A549 (cell line): ENCODE measurements at places on chromosomes 6 and 20. TPM values are rescaled to one million over a fixed set of nuclear protein-coding genes. Genes with fewer than 3 reads are reported as not detected.

Gene ADGB
- not detected in 3 replicates for polyA plus RNA-seq

Gene SYNCRIP
- polyA plus RNA-seq, result 100 to 108 TPM (median 102 TPM) in 3 replicates

Gene PRL
- polyA plus RNA-seq, result not detected in 3 replicates

Gene PMEPA1
- 114 to 152 TPM (median 147 TPM) in 3 replicates for polyA plus RNA-seq

Gene TTLL9
- 0.04 to 0.24 TPM (median 0.15 TPM) in 3 replicates for polyA plus RNA-seq

Gene UST
- polyA plus RNA-seq, result 1.3 to 1.8 TPM (median 1.7 TPM) in 3 replicates

Gene SLC23A2
- 11.3 to 13.1 TPM (median 12.4 TPM) in 3 replicates for polyA plus RNA-seq

Gene POPDC3
- 19.7 to 21.9 TPM (median 19.9 TPM) in 3 replicates for polyA plus RNA-seq

Gene TRMT11
- polyA plus RNA-seq, result 16.1 to 17.4 TPM (median 16.2 TPM) in 3 replicates

Gene TOX2
- 4.9 to 7.2 TPM (median 5.3 TPM) in 3 replicates for polyA plus RNA-seq

Gene BNIP5
- not detected in 3 replicates for polyA plus RNA-seq

Gene MDFI
- 0.21 to 0.30 TPM (median 0.28 TPM) in 3 replicates for polyA plus RNA-seq

Gene OR12D1
- polyA plus RNA-seq, result not detected in 3 replicates

Gene C6orf163
- polyA plus RNA-seq, result 0.29 to 0.55 TPM (median 0.39 TPM) in 3 replicates

Gene WFDC12
- polyA plus RNA-seq, result not detected in 3 replicates

Gene MAP7
- 49.5 to 65.0 TPM (median 60.6 TPM) in 3 replicates for polyA plus RNA-seq

Gene SSTR4
- 0.08 TPM in 2 of 3 replicates, not detected in the other for polyA plus RNA-seq

Gene CLVS2
- polyA plus RNA-seq, result 0.01 to 0.04 TPM in 2 of 3 replicates, not detected in the other

Gene MRAP2
- polyA plus RNA-seq, result 0.66 to 1.0 TPM (median 0.75 TPM) in 3 replicates

Gene RNF217
- 4.7 to 9.9 TPM (median 5.7 TPM) in 3 replicates for polyA plus RNA-seq

Gene TREM1
- polyA plus RNA-seq, result not detected in 3 replicates

Gene NKX2-2
- not detected in 3 replicates for polyA plus RNA-seq

Gene TRIM31
- 3.1 to 3.3 TPM (median 3.2 TPM) in 3 replicates for polyA plus RNA-seq

Gene GSTA2
- 0.10 TPM in 1 of 3 replicates, not detected in the others for polyA plus RNA-seq

Gene EFCAB8
- polyA plus RNA-seq, result not detected in 3 replicates

Gene LAMA2
- 0.21 to 0.58 TPM (median 0.37 TPM) in 3 replicates for polyA plus RNA-seq

Gene DDX43
- polyA plus RNA-seq, result not detected in 3 replicates

Gene CRIP3
- polyA plus RNA-seq, result 2.1 to 2.8 TPM (median 2.4 TPM) in 3 replicates

Gene BHLHE23
- not detected in 3 replicates for polyA plus RNA-seq

Gene ADGRF5
- polyA plus RNA-seq, result not detected in 3 replicates

Gene MED20
- polyA plus RNA-seq, result 18.4 to 21.0 TPM (median 19.0 TPM) in 3 replicates

Gene ACOT8
- polyA plus RNA-seq, result 12.6 to 14.7 TPM (median 14.0 TPM) in 3 replicates

Gene GJA10
- polyA plus RNA-seq, result not detected in 3 replicates

Gene BEND3
- polyA plus RNA-seq, result 2.3 to 2.7 TPM (median 2.4 TPM) in 3 replicates

Gene SPATA25
- 0.59 to 1.3 TPM (median 0.77 TPM) in 3 replicates for polyA plus RNA-seq

Gene JARID2
- 6.7 to 7.8 TPM (median 7.3 TPM) in 3 replicates for polyA plus RNA-seq

Gene DDO
- 0.05 to 0.08 TPM in 2 of 3 replicates, not detected in the other for polyA plus RNA-seq

Gene ADGRG6
- polyA plus RNA-seq, result 53.9 to 61.1 TPM (median 55.4 TPM) in 3 replicates

Gene CD40
- 4.7 to 5.7 TPM (median 4.9 TPM) in 3 replicates for polyA plus RNA-seq

Gene SOX4
- 17.5 to 31.0 TPM (median 30.8 TPM) in 3 replicates for polyA plus RNA-seq

Gene COL9A1
- not detected in 3 replicates for polyA plus RNA-seq

Gene SIGLEC1
- polyA plus RNA-seq, result not detected in 3 replicates

Gene COL10A1
- polyA plus RNA-seq, result not detected in 3 replicates

Gene NT5DC1
- polyA plus RNA-seq, result 26.9 to 28.6 TPM (median 27.0 TPM) in 3 replicates

Gene SYNDIG1
- 1.9 to 2.7 TPM (median 2.6 TPM) in 3 replicates for polyA plus RNA-seq

Gene CST7
- polyA plus RNA-seq, result not detected in 3 replicates

Gene GABRR1
- not detected in 3 replicates for polyA plus RNA-seq

Gene FILIP1
- 1.7 to 2.3 TPM (median 1.9 TPM) in 3 replicates for polyA plus RNA-seq

Gene COX4I2
- not detected in 3 replicates for polyA plus RNA-seq

Gene FAM83B
- 0.05 to 0.09 TPM in 2 of 3 replicates, not detected in the other for polyA plus RNA-seq

Gene CCND3
- 213 to 228 TPM (median 215 TPM) in 3 replicates for polyA plus RNA-seq

Gene RALGAPA2
- polyA plus RNA-seq, result 3.2 to 4.0 TPM (median 3.7 TPM) in 3 replicates

Gene DEF6
- polyA plus RNA-seq, result 0.05 to 0.08 TPM (median 0.07 TPM) in 3 replicates

Gene ZBP1
- 0.05 to 0.07 TPM (median 0.05 TPM) in 3 replicates for polyA plus RNA-seq

Gene GNAS-AS1
- polyA plus RNA-seq, result not detected in 3 replicates

Gene TGIF2
- polyA plus RNA-seq, result 4.0 to 4.9 TPM (median 4.1 TPM) in 3 replicates

Gene DEFB124
- polyA plus RNA-seq, result 0.18 TPM in 1 of 3 replicates, not detected in the others
